ENCODE measurements at places on chromosomes 13 and 19.
A peak's percentile ranks its signal among the peaks of the same experiment; 100 is the strongest.

- no peak for DNase-seq
Observed at GRCh38 chr19:46471116-46471733, at the start of gene PNMA8A. PNMA8A (minus strand) TSS chr19:46471563; CDS start chr19:46471035, 528 bp downstream.

- no peak for DNase-seq
Observed at GRCh38 chr19:40133491-40133890, 42.7 kb upstream of the ZNF780A start.

- DNase-seq = no peak
Observed at GRCh38 chr19:45051929-45052579, 13.2 kb downstream of the CLASRP start.

DNA sequence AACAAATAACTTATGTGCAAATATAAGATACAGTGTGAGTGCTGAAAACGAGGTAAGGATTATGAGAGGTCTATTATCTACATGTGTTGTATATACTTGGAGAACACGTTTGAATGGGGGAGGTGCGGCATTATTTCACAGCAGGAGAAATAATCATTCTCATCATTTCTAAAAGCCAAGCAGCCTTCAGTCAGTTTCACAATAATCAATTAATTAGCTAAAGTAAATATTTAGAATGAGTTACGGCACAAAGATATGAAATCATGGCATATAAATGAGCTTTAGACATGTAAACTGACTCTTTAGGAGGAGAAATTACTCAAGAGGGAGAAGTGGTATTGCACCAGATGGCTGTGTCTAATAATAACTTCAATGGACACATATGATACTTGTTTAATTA is 366.6 kb downstream of the DNAJC15 start:
- DNase-seq = no peak

- no peak for DNase-seq
Observed at GRCh38 chr13:105573136-105573535, 962.3 kb downstream of the EFNB2 start.

GRCh38 chr13:40114305-40114896 is 458.9 kb downstream of the COG6 start:
- DNase-seq = no peak

DNA sequence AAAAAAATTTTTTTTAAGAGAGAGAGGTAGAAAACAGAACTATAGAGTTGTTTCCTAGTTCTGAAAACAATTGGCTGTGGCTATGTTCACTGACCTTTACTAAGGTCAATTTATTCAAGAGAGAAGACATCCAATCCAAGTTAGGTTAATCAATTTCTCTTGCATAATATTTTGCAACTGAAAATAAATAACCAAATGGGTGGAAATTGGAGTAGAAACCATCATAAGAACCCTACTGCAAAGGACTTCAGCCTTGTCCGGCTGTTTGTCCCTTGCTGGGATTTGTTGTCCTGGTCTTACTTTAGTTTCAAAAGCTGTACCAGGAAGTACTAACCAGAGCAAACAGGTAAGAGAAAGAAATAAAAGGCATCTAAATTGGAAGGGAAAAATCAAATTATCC is 23.3 kb upstream of the ZC3H13 start:
- no peak for DNase-seq

DNA sequence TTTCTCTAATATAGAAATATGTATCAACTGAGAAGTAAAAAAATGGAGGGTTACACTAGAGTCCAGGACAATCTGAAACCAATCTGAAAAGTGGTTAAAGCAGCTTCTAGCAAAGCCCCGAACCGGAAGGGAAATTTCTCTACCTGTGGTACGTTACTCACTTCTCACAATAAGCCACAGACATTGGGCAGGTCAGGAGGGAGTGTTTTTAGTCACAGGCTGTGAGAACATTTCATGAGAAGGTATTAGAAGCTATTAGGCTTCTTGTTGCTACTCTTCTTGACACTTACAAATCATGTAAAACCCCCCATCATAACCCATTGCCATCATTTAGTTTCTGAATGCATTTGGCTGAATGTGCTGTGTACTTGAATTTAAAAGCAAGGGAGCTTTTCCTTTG is 120.9 kb downstream of the NUFIP1 start:
- DNase-seq = peak; percentile 56

DNA sequence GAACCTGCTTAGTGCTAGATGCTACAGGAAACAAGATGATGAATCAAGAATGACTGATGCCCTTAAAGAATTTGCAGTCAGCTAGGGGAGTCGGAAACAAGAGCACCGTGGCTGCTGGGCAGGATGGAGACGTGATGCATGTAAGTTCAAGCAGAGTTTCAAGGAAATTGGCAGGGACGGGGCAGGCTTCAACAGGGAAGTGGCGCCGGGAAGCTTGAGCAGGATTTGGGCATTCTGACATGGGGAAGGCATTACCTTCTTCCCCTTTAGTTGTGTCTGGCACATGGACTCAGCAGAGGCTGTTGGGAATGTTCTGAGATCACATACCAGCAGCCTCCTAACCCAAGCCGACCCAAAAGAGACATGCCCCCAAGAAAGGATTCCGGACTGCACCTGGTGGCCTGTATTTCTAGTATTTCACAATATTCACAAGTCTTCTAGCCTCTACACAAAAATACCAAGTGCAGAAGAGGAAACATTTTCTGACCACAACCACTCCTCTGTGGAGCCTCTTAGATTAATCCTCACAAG is 138.2 kb downstream of the CRYL1 start:
- no peak for DNase-seq

DNA sequence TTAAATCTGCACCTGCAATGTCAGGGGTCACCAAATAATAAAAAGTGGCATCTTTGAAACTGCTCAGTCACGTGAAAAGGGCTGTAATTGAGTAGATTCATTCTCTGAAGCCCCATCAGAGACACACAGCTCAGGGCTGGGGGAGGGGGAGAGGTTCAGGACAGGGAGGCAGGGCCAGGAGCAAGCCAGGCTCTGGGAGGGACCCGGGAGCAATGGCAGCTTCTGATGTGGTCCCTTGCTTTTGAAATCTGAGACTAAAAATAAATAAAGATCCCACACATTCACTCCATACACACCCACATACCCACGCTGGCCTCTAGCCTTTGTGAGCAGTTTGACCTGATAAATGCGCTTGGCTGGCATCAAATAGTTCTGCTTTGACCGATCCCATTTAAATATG is 32.8 kb downstream of the GSX1 start:
- no peak for DNase-seq

- no peak for DNase-seq
Observed at GRCh38 chr13:46373623-46374022, 13.4 kb downstream of the RUBCNL start.

- DNase-seq = no peak
Observed at GRCh38 chr13:80180740-80181355, 160.1 kb downstream of the SPRY2 start.

DNA sequence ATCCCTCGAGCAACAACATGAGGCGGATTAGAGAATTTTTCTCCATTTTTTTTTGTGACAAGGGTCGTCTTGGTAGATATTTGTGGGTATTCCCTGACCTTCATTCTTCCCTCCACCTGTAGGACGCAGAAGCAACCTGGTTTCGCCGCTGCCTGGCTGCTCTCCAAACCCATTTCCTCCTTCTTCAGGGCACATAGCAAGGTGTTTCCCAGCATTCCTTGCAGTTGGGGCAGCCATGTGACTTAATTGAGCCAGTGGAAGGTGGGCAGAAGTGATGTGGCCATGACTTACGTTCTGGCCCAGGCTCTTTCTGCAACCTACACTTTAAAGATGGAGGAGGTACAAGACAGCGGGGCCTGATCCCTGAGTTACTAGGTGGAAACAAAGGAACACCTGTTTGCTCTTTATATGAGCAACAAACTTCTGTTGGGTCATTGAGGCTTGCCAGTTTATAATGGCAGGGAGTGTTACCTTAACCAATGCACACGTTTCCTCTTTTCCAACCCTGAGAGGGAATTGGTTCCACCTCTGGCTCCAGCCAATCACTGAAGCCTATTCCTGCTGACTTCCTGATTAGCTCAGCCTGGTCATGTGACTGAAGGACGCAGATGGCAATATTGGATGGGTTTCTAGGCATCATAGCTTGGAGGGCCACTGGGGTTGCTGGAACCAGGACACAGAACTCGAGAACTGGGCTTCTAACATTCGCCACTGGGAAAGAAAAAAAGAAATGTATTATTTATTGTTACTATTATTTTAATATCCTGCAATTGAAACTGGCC is 30.8 kb upstream of the ZNRF4 start:
- DNase-seq = no peak

- peak; percentile 35 for DNase-seq
Observed at GRCh38 chr13:60329221-60329923, 67.6 kb upstream of the TDRD3 start.

GRCh38 chr19:29516821-29517395 is 8.9 kb upstream of the VSTM2B start:
- DNase-seq = no peak

DNA sequence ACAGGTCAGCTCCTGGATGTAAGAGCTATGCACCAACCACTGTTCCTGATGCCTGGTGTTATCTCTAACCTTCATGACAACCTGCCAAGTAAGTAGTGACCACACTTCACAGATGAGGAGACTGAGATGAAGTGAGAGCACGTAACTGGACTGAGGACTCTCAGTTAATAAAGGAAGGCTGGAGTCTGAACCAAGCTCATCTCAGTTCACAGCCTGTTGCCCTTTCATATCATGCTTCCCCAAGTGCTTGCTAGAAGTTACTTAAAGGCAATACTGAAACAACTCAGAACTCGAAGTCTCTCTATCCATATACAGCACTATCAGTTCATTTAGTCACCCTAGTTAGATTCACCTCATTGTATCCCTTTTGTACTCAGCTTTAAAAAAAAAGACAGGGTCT is 119.7 kb downstream of the ABCC4 start:
- DNase-seq = peak; percentile 45

DNA sequence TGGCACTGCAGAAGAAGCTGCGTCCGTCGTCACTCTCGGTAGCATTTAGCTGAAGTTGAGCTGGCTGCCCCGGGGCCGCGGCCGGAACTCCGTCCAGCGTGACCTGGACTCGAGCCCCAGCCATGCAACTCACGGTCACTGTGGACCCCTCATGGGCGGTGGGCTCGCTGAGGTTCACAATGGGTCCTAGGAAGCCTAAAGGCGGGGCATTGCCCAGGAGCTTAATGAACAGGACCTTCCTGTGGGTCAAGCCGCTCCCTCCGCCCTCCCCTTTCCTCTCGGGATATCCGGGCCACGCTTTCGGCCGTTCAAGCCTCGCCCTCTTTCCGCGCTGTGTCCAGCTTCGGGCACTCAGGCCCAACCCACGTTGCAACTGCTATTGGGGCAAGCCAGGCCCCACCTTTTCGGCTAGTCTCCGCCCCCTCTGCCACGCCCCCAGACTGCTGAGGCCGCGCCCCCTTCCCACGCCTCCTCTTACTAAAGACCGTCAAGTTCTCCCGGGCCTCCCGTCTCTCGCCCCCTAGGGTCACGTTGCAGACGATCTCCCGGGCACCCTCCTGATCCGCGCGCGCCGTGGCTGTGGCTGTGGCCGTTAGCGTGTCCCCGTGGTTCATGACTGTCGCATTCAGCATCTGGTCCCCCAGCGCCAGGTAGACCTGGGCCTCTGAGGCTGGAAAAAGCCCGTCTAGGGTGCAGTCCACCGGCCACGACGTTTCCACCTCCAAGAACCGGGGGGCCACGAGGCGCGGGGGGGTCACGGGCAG is 1.4 kb upstream of the RAVER1 start:
- DNase-seq = no peak

DNA sequence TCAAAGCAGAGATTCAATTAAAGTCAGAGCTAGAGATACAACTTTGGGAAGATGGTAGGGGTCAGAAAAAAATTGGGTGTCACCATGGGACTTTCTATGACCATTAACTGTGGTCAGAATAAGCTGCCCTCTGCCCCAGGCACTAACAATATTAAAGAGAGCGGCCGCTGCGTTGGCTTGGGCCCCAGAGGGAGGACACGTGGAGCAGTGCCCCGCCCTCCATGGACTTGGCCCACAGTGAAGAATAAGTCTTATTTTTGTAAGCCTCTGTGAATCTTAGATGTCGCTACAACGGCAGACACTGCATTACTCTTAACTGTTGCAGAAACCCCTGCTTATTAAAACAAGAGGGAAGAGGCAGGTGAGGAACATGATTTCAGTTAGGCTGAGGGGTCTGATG is 172.7 kb downstream of the UQCRFS1 start:
- no peak for DNase-seq

GRCh38 chr13:51148952-51149573 is 38.0 kb upstream of the C13orf42 start:
- no peak for DNase-seq

- DNase-seq = no peak
Observed at GRCh38 chr13:108962654-108963053, 333.2 kb downstream of the MYO16 start.

GRCh38 chr19:6258812-6259311 is 20.9 kb downstream of the MLLT1 start:
- DNase-seq = no peak

DNA sequence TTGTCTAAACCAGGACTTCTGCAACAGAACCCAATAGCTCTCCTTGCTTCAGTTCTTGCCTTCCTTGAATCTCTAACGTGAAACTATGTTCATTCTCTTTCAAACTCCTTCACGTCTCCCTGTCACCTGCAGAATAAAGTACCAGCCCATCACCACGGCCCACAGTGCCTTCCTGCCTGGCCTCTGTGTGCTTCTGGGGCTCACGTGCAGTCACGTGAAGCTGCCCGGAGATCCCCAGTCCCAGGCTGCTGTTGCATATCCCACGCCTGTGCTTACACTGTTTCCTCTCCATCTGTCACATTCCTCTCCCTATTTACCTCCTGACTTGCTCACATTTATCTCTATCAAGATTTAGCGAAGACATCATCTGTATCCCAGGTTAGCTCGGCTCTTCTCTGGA is 102.8 kb downstream of the STARD13 start:
- DNase-seq = no peak

- DNase-seq = no peak
Observed at GRCh38 chr19:53357821-53358581, 7.5 kb upstream of the ZNF525 start.

DNA sequence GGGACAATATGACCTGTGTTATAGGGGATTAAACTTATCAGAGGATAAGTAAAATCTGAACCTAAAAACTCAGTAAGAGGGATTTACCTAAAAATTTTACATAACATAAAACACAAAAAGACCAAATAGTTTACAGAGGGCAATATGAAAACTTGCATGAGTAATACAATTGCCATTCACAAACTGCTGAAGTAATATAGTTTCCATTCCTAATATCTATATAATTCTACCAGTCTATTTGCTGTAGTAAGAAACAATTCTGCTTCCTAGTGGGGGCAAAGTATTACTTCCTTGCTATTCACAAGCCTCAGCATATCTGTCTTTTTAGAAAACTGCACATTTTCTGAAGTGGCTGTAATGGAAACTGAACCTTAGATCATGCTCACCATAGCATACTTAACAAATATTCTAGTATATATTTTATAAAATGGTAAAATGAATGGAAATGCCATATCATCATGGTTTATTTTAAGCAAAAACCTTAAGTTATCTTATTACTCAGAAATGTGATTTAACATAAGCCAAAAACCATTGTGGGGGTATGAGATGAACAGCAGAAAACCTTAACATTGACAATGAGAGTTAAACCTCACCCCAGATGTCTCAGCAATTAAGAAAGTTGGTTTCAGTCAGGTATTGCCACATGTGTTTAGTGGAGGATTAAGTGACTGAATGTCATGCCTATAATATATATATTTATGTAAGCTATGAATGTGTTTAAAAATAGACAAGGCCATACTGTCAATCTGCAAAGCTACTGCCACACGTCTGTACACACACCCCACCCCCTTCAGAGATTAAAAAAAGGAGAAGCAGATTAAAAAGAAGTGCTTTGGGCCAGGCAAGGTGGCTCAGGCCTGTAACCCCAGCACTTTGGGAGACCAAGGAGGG is 136.8 kb downstream of the MIPEP start:
- DNase-seq = peak; percentile 41
